Activated CD8-positive, alpha-beta T cell treated with anti-CD3 and anti-CD28 coated beads, Interleukin-2, amount 10 ng/mL, durations not matched to agents 7 days and 5 days (primary cell): ENCODE measurements at places on chromosomes 4 and X. TPM values are rescaled to one million over a fixed set of nuclear protein-coding genes. Genes with fewer than 3 reads are reported as not detected.

PRDM5 gene
- total RNA-seq: 0.16 TPM

ASB5 gene
- not detected for total RNA-seq

PLRG1 gene
- 80.1 TPM for total RNA-seq

MTTP gene
- 0.58 TPM for total RNA-seq

PRDX4 gene
- total RNA-seq: 29.3 TPM

ANK2 gene
- total RNA-seq: 0.47 TPM

NPFFR2 gene
- not detected for total RNA-seq

ATOH1 gene
- total RNA-seq: not detected

SPANXC gene
- total RNA-seq: not detected

DGKK gene
- not detected for total RNA-seq

CPLX1 gene
- total RNA-seq: 0.53 TPM

S100G gene
- total RNA-seq: not detected

PPEF2 gene
- total RNA-seq: 0.65 TPM

CXCL8 gene
- not detected for total RNA-seq

F9 gene
- total RNA-seq: not detected

SPATA4 gene
- not detected for total RNA-seq

LRRC66 gene
- total RNA-seq: 0.13 TPM

NAAA gene
- 33.7 TPM for total RNA-seq

ZFP42 gene
- total RNA-seq: not detected

TEX13C gene
- total RNA-seq: not detected

BCLAF3 gene
- total RNA-seq: 6.7 TPM

GAGE12E gene
- total RNA-seq: not detected

CPZ gene
- 0.21 TPM for total RNA-seq

FGF13 gene
- total RNA-seq: not detected

TMPRSS11A gene
- total RNA-seq: not detected

KIT gene
- 4.2 TPM for total RNA-seq

SH3RF1 gene
- total RNA-seq: 0.08 TPM

SRPK3 gene
- total RNA-seq: not detected

ARHGAP6 gene
- total RNA-seq: not detected

IL2 gene
- 0.60 TPM for total RNA-seq

SASH3 gene
- total RNA-seq: 303 TPM

MCUB gene
- 104 TPM for total RNA-seq

SULT1B1 gene
- 1.1 TPM for total RNA-seq

CLDN34 gene
- not detected for total RNA-seq

ADH6 gene
- not detected for total RNA-seq

CCDC149 gene
- total RNA-seq: not detected

MAGEA4 gene
- total RNA-seq: not detected

SLC49A3 gene
- 0.89 TPM for total RNA-seq

TLR10 gene
- total RNA-seq: not detected

TGIF2LX gene
- total RNA-seq: not detected

SHROOM4 gene
- total RNA-seq: not detected

ELF4 gene
- total RNA-seq: 38.2 TPM

RRH gene
- not detected for total RNA-seq

LAP3 gene
- total RNA-seq: 154 TPM

PAPSS1 gene
- 20.5 TPM for total RNA-seq

YIPF7 gene
- not detected for total RNA-seq

SPARCL1 gene
- total RNA-seq: not detected

CPE gene
- total RNA-seq: not detected

AKAP14 gene
- total RNA-seq: not detected

CENPI gene
- 40.2 TPM for total RNA-seq

PRSS12 gene
- not detected for total RNA-seq

CCDC160 gene
- not detected for total RNA-seq

FANCB gene
- 12.8 TPM for total RNA-seq

VAMP7 gene
- total RNA-seq: 35.5 TPM

JAKMIP1 gene
- total RNA-seq: 9.6 TPM

TRAPPC11 gene
- 29.9 TPM for total RNA-seq

COL4A6 gene
- not detected for total RNA-seq
